ENCODE measurements at places on chromosomes 16 and 17. TPM values are rescaled to one million over a fixed set of nuclear protein-coding genes. Genes with fewer than 3 reads are reported as not detected.

DNA sequence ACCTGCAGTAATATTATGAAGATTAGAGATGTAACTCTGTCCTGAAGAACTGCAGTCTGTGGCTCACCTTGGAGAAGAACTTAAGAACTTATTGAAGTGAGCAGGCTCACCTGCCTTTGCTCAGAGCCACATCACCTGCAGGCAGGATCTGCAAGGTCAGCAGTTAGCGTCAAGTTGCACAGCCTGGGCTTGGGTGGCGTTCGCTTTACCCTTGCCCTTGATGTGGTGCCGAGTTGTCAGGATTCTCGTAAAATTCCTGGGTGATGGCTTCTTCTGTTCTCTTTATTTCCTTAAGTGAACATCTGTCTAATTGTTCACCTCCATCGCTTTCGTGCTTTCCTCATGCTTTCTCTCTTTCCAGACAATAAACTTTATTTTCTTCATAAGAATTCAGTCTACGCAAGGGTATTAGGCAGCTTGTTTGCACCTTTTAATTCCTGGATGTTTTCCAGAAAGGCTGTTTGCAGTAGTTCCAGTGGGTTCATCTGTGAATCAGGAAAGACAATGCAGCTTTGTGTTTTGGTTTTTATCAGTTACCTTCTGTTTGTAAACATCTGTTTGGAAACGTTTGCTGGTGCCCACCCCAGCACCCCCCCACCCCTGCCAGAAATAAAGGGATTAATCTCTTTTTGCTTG lies 254.3 kb downstream of the WWOX start:
- H3K27me3 ChIP-seq: no peaks in the 10 kb centered on the region
- H3K4me1 ChIP-seq: no peaks in the 10 kb centered on the region
- DNase-seq: no peak
- H3K36me3 ChIP-seq: no peaks in the 10 kb centered on the region
- no peak overlapping the region for H3K4me3 ChIP-seq
- no peak overlapping the region for H3K27ac ChIP-seq

DNA sequence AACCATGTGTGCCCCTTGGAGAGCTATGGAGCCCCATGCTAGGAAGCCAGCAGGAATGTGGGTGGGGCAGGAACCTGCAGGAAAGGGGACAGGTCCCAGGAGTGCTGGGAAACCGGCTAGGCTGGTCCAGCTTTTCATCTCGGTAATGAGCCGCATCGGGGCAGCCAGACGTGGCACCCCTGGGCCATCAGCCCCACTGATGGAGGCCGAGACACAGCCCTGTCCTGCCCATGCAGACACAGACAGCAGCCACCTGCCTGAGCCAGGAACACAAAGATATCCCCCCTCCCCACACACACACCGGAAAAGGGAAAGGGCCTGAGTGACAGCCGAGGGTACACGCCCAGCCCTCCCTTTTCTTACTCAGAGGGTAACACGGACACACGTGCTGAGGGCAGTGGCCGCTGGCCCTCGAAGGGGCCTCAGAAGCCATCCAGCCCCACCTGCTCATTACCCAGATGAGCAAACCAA lies 18.1 kb downstream of the PPL start:
- H3K27ac ChIP-seq: no peak overlapping the region
- no peak overlapping the region for H3K4me3 ChIP-seq
- H3K4me1 ChIP-seq: no peaks in the 10 kb centered on the region
- H3K36me3 ChIP-seq: no peaks in the 10 kb centered on the region
- no peaks in the 10 kb centered on the region for H3K27me3 ChIP-seq

GRCh38 chr16:75011634-75012307 lies 12.9 kb downstream of the ZNRF1 start:
- no peaks in the 10 kb centered on the region for H3K27me3 ChIP-seq
- no peaks in the 10 kb centered on the region for H3K36me3 ChIP-seq
- no peak for DNase-seq
- no peak overlapping the region for H3K4me3 ChIP-seq

GRCh38 chr17:41907633-41908539 lies 10.9 kb downstream of the ACLY start:
- H3K4me1 ChIP-seq: no peaks in the 10 kb centered on the region
- no peaks in the 10 kb centered on the region for H3K27me3 ChIP-seq
- peak overlapping the region; percentile 48 for H3K27ac ChIP-seq
- peaks cover 98% of the 10 kb centered on the region for H3K36me3 ChIP-seq
- no peak for DNase-seq

DNA sequence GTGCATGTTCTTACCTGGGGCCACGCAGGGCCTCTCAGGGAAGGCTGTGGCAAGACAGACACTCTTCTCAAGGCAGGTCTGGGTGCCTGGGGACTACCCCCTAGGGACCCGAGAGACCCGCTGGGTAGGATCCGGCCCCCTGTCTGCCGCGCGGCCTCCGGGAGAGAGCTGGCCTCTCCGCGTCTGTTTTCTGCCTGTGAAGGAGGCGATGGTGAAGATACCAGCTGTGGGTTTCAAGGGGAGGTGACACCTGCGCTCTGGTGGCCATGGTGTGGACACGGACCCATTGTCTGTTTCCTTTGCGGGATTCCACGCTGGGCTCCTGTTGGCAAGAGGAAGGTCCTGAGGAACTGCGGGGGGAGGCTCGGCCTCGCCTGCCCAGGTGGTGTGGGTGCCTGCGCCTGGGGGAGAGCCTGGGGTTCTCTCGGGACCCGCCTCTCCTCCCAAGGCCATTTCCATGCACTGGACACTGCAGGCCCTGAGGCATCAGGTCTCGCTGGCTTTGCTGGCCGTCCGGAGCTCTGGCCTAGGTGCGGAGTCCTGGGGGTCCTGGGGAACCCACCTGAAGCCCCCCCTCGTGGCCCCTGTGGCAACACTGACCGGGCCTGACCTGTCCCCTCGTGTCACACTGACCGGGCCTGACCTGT lies 12.2 kb upstream of the METRNL start:
- no peaks in the 10 kb centered on the region for H3K27me3 ChIP-seq
- peak; percentile 30 for DNase-seq

DNA sequence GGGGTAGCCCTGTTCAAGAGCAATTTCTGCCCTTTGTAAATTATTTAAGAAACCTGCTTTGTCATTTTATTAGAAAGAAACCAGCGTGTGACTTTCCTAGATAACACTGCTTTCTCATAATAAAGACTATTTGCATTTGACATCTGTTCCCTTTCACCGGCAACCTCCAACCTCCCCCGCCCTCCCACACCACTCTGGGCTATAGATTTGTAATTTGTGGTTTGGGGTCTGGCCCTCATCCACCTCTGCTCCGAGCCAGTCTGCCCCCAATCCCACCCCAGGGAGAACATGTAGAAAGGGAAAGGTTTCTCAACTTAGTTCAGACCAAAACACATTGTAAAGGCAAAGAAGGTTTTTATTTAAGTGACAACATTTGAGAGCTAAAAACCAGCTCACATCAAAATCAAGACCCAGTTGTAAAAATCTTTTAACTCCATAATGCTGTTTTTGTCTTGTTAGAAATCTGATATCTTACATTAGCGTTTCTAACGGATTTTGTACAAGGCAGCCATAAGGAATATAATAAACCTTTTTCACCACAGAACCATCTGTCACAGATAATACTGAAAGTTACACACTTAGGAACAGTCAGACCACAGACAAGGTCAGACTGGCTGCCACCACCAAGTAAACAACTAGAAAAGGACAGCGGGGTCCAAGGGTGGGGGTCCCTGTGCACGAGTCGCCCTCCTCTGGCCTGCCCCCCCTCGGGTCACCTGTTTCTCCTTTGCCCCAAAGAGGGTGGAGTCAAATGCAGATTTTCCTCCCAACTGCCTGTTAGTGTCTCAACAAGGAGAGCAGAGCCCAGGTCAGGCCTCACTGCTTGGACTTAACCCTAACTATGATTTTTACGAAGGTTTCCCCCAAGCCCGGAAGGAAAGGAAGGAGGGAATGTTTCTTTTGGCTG lies 6.9 kb downstream of the PIMREG start:
- DNase-seq: no peak
- H3K27ac ChIP-seq: no peak overlapping the region
- H3K4me1 ChIP-seq: peaks cover 2% of the 10 kb centered on the region
- H3K4me3 ChIP-seq: no peak overlapping the region
- peaks cover 41% of the 10 kb centered on the region for H3K36me3 ChIP-seq

DNA sequence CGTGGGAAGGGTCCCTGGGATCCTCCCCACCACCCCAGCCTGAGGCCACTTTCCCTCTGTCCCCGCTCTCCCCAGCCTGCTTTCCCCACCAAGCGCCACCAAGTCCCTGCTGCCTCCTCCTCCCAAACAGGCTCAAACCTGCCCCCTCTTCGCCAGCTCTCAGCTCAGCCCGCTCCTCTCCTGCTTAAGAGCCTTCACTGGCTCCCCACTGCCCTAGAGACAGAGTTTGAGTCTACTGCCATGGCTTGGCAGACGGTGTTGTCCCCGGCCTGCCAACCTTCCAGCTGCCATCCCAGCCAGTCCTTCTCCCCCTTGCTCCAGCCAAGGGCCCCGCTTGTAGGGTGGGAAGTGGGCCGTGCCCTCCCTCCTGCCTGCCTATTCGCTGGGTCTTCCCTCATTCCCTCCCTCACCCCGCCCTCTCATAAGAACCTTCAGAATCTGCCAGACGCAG lies 11.1 kb downstream of the IL4R start:
- H3K27me3 ChIP-seq: no peaks in the 10 kb centered on the region
- H3K36me3 ChIP-seq: no peaks in the 10 kb centered on the region

DNA sequence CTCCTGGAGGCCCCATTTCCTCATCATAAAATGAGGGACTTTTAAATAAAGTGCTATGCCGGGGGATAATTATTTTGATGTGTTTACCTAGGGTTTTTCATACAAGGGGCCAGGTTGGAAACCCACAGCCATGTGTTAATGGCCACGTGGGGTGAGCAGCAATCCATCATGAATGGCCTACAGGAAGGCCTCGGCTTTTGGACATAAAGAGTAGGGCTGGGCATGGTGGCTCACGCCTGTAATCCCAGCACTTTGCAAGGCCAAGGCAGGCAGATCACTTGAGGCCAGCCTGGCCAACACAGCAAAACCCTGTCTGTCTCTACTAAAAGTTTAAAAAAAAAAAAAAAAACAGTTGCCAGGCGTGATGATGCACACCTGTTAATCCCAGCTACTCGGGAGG lies 40.3 kb downstream of the MEAK7 start:
- no peaks in the 10 kb centered on the region for H3K27me3 ChIP-seq
- H3K4me3 ChIP-seq: no peak overlapping the region
- no peak for DNase-seq
- no peak overlapping the region for H3K27ac ChIP-seq
- no peaks in the 10 kb centered on the region for H3K4me1 ChIP-seq

DNA sequence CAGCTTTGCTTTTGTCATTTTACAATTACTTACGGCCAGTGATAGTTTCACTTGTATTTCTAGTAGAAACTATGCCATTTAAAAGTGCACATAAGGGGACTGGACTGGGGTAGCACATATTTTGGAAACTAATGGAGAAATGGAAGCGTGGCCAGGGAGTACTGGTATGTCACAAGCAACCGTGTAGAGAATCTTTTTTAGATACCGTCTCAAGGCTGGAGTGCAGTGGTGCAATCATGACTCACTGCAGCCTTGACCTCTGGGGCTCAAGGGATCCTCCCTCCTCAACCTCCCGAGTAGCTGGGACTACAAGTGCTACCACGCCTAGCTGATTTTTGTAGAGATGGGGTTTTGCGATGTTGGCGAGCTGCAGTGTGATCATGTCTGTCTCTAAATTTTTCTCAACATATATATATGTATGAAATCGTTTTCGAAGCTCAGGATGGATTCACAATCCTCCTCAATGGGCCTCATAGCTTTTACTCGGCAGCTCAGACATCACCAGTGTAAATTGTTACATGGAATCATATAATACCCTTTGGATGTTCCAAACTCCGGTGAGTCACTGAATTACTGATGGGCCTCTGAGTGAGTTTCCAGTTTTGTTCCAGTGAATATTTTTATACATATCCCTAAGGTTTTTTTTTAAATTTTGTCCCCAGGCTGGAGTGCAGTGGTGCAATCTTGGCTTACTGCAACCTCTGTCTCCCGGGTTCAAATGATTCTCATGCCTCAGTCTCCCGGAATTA lies 51.7 kb downstream of the ZNF778 start:
- peaks cover 55% of the 10 kb centered on the region for H3K36me3 ChIP-seq
- no peak for DNase-seq
- no peak overlapping the region for H3K27ac ChIP-seq
- no peaks in the 10 kb centered on the region for H3K27me3 ChIP-seq
- H3K4me1 ChIP-seq: no peaks in the 10 kb centered on the region

DNA sequence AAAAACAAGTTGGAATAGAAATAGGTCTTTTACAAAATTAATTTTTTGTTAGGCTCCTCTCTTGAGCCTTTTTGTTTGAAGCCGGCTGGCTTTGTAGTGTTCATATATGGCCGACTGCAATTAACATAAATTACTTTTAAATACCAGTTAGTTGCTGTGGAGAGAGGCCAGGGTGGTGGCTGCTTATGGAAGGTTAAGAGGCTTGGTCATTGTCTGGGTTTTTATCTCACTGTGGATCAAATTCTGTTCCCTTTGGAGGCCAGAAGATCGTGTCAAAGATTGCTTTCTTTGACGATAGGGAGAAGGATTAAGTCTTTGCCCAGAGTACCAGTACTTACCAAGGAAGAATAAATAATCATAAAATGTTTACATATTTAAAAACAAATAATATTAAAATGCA lies 39.9 kb downstream of the MSI2 start:
- no peak overlapping the region for H3K27ac ChIP-seq
- no peaks in the 10 kb centered on the region for H3K27me3 ChIP-seq
- no peak overlapping the region for H3K4me3 ChIP-seq
- DNase-seq: no peak

- no peak overlapping the region for H3K4me3 ChIP-seq
- no peaks in the 10 kb centered on the region for H3K36me3 ChIP-seq
- H3K27me3 ChIP-seq: no peaks in the 10 kb centered on the region
- no peak for DNase-seq
- peaks cover 15% of the 10 kb centered on the region for H3K4me1 ChIP-seq
Measured at GRCh38 chr17:49365667-49366066, 3.6 kb upstream of the ZNF652 start.

GRCh38 chr16:627454-628239 lies 3.1 kb upstream of the WFIKKN1 start:
- H3K4me1 ChIP-seq: peaks cover 26% of the 10 kb centered on the region
- DNase-seq: no peak
- H3K27me3 ChIP-seq: no peaks in the 10 kb centered on the region
- no peaks in the 10 kb centered on the region for H3K36me3 ChIP-seq
- no peak overlapping the region for H3K27ac ChIP-seq

GRCh38 chr17:41308918-41309359 lies at the start of gene KRTAP16-1:
TSS of gene KRTAP16-1 (minus strand) at chr17:41309309. CDS start at chr17:41309253, 56 bp downstream.
- no peaks in the 10 kb centered on the region for H3K4me1 ChIP-seq
- H3K27ac ChIP-seq: no peak within 1 kb of the TSS
- H3K36me3 ChIP-seq: no peaks in the 10 kb centered on the region
- no peaks in the 10 kb centered on the region for H3K27me3 ChIP-seq

GRCh38 chr16:87541147-87541871 lies 48.5 kb upstream of the ZCCHC14 start:
- H3K36me3 ChIP-seq: no peaks in the 10 kb centered on the region
- no peak overlapping the region for H3K4me3 ChIP-seq
- H3K27me3 ChIP-seq: no peaks in the 10 kb centered on the region
- H3K4me1 ChIP-seq: no peaks in the 10 kb centered on the region

- peaks cover 10% of the 10 kb centered on the region for H3K4me1 ChIP-seq
- peak overlapping the region; percentile 69 for H3K4me3 ChIP-seq
- H3K27ac ChIP-seq: no peak overlapping the region
- no peaks in the 10 kb centered on the region for H3K36me3 ChIP-seq
- H3K27me3 ChIP-seq: peaks cover 10% of the 10 kb centered on the region
- peak; percentile 66 for DNase-seq
Measured at GRCh38 chr17:59331929-59332748, 684 bp downstream of the YPEL2 start.

GRCh38 chr17:8964801-8965393 lies 610 bp downstream of the PIK3R5 start:
- H3K27ac ChIP-seq: no peak overlapping the region
- H3K36me3 ChIP-seq: no peaks in the 10 kb centered on the region
- peaks cover 12% of the 10 kb centered on the region for H3K27me3 ChIP-seq

UMOD gene
- total RNA-seq: not detected

SPHK1 gene
- total RNA-seq: 2.4 TPM

GGT6 gene
- total RNA-seq: not detected

CMTM2 gene
- total RNA-seq: not detected

OR1A1 gene
- not detected for total RNA-seq
